Endothelial cell of umbilical vein (primary cell): ENCODE measurements at places on chromosomes 4 and X. TPM values are rescaled to one million over a fixed set of nuclear protein-coding genes. Genes with fewer than 3 reads are reported as not detected.
A peak's percentile ranks its signal among the peaks of the same experiment; 100 is the strongest.

GRCh38 chr4:89929425-89930159, 34.9 kb downstream of the MMRN1 start:
- no peaks in the 10 kb centered on the region for H3K27me3 ChIP-seq
- H3K36me3 ChIP-seq = peaks cover 22% of the 10 kb centered on the region
- H3K27ac ChIP-seq = peak overlapping the region; percentile 47
- H3K4me1 ChIP-seq = peaks cover 12% of the 10 kb centered on the region
- peak; percentile 50 for DNase-seq

Gene MUC7
- total RNA-seq = not detected in 2 replicates

DNA sequence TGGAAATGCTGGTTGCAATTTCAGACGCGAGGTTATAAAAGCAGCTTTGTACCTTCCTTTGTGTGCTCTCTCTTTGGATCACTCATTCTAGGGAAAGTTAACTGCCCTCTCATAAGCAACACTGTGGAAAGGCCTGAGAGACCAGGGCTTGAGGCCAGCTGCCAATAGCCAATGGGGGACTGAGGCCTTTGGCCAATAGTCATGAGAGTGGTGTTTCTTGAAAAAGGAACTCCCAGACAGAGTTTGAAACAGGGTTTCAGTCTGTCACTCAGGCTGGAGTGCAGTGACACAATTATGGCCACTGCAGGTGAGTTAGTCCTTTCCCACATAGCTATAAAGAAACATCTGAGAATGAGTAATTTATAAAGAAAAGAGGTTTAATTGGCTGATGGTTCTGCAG, 524.7 kb upstream of the SMIM31 start:
- no peaks in the 10 kb centered on the region for H3K36me3 ChIP-seq
- H3K4me1 ChIP-seq = no peaks in the 10 kb centered on the region
- no peak for DNase-seq

DNA sequence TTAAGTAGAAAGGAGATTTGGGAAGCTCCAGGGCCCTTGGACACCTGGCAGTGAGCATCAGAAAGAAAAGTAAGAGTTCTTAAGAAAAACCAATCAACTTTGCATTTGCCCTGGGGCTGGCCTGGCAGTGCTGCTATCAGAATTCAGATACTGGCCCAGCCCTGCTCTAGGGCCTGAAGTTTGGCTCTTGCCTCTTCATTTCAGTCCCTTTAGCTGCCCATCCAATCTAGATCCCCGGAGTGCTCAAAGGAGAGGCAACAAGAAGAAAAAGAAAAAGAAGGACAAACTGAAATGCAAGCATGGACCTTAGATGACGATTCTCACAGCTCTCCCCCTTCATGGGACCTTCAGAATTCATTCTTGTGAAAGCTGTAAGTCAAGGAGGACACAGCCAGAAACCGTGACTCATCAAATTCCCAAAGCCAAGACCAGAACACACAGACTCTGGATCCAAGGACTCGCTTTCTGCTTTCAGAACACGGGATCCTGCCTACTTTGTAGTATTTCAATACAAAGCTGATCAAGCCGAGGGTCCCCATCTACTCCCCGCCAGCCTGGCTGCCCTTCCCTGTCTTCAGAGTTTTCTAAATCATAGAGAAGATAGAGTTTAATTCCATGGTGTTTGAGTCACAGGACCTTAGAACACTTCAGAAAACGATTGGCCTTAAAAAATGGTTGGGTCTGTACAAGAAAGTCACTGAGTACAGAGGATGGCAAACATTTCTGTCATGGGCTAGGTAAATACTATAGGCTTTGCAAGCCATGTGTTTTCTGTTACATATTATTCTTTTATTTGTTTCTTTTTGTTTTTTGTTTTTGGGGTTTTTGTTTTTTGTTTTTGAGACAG, 103.7 kb downstream of the RBM47 start:
- no peaks in the 10 kb centered on the region for H3K27me3 ChIP-seq
- H3K4me1 ChIP-seq = no peaks in the 10 kb centered on the region
- no peak overlapping the region for H3K4me3 ChIP-seq
- H3K27ac ChIP-seq = no peak overlapping the region
- H3K36me3 ChIP-seq = no peaks in the 10 kb centered on the region

Gene VEGFC
- total RNA-seq = 34.9 and 47.1 TPM in 2 replicates

Gene POU3F4
- total RNA-seq = not detected in 2 replicates

GRCh38 chr4:189823591-189823990, 117.1 kb upstream of the FRG1 start:
- no peak for DNase-seq
- H3K4me3 ChIP-seq = no peak overlapping the region
- H3K4me1 ChIP-seq = no peaks in the 10 kb centered on the region
- no peaks in the 10 kb centered on the region for H3K27me3 ChIP-seq

GRCh38 chr4:173498023-173498422, 32.0 kb downstream of the HAND2 start:
- peaks cover 7% of the 10 kb centered on the region for H3K4me1 ChIP-seq
- no peak for DNase-seq
- H3K27ac ChIP-seq = no peak overlapping the region
- peaks cover 67% of the 10 kb centered on the region for H3K27me3 ChIP-seq
- no peaks in the 10 kb centered on the region for H3K36me3 ChIP-seq

DNA sequence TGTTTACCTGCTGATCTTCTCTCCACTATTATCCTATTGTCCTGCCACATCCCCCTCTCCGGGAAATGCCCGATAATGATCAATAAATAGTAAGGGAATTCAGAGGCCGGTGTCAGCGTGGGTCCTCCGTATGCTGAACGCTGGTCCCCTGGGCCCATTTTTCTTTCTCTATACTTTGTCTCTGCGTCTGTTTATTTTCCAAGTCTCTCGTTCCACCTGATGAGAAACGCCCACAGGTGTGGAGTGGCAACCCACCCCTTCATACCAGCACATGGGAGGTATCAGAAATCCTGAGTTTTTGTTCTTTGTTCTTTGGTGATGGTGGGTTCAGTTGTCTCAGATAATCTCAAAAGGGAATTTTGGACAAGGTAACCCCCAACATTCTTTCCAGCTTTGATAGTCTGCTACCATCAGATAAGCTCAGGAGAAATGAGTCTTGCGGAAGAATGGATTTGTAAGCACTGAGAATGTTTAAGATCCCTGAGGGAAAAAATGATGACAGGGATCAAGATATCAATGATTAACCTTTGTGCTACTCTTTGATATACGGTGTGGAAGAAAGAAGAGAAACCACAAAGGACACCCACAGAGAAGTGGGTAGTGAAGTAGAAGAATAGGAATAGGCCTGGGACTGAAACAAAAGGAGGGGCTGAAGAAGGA, 117.9 kb downstream of the CEP44 start:
- no peak overlapping the region for H3K27ac ChIP-seq
- H3K4me3 ChIP-seq = no peak overlapping the region
- no peaks in the 10 kb centered on the region for H3K4me1 ChIP-seq
- no peaks in the 10 kb centered on the region for H3K36me3 ChIP-seq
